Central memory CD4-positive, alpha-beta T cell (primary cell): ENCODE measurements at places on chromosomes 12 and 14.

- DNase-seq = no peak
These were observed 4.7 kb downstream of the FLRT2 start for GRCh38 chr14:85534458-85535293.

- no peak for DNase-seq
These were observed 70.4 kb downstream of the NRXN3 start for GRCh38 chr14:78240567-78240966.

DNA sequence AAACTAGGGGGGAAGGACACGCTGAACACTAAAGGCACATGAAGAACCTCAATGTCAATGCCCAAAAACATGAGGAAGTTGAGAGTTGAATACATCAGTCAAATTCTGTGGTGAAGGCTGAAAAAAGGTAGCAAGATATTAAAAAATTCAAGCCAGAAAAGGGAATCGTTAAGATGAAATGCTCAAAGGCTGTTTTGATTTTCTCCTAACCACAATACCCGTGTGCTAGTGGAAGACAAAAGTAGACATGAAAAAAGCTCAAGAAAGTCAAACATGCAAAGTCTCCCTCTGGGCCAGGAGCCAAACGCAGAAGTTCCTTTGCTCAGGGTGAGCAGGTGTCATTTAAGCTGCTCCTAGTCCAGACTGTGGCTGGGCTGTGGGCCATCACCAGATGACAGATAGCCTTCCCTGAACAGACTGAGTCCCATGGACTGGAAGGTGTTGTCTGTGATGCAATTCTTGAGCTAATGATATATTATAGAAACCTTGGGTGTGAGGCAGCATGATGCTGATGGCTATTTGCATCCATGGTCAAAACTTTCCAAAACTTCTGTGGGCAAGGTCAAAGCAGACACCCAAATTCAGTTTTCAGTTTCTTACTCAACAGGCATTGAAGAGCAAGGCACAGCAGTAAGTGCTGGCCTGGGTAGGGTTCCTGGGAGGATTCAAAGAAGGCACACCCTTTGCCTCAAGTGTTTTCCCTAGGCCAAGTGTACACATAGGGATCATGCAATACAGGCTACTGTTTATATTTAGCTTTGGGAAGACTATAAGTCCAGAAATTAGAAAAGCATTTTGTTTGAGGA, 81.6 kb downstream of the MYRFL start:
- DNase-seq = no peak

DNA sequence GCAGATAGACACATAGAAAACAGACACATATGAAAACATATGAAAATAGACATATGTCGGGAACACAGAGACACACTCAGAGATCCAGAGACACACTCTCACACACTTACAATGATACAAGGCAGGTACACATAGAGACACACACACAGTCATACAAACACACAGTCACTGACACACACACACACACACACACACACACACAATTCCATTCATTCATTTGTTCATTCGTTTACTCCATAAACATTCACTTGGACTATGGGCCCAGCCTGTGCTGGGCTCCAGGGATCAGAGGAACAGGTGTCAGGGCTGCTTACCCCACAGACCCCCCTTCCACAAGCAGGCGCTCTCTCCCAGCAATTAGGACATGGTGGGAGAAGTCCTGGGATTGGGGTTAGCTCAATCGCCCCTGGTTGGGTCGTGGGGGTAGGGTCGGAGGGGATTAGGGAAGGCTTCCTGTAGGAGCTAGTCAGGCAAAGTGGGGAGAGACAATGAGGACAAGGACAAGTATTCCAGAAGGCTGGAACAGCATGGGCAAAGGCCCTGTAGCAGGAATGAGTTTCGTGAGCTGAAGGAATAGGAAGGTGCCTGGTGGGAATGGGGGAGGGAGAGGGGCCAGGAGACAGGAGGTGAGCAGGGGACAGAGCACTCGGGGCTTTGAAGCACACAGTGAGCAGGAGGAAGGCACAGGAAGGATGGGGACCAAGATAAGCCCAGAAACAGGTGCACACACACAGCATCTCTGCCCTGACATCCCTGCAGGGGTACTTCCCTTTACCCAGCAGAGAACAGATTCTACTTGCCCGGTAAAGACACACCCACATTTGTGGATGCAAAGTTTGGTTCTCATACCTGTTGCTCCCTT, 6.5 kb downstream of the RASAL1 start:
- no peak for DNase-seq

DNA sequence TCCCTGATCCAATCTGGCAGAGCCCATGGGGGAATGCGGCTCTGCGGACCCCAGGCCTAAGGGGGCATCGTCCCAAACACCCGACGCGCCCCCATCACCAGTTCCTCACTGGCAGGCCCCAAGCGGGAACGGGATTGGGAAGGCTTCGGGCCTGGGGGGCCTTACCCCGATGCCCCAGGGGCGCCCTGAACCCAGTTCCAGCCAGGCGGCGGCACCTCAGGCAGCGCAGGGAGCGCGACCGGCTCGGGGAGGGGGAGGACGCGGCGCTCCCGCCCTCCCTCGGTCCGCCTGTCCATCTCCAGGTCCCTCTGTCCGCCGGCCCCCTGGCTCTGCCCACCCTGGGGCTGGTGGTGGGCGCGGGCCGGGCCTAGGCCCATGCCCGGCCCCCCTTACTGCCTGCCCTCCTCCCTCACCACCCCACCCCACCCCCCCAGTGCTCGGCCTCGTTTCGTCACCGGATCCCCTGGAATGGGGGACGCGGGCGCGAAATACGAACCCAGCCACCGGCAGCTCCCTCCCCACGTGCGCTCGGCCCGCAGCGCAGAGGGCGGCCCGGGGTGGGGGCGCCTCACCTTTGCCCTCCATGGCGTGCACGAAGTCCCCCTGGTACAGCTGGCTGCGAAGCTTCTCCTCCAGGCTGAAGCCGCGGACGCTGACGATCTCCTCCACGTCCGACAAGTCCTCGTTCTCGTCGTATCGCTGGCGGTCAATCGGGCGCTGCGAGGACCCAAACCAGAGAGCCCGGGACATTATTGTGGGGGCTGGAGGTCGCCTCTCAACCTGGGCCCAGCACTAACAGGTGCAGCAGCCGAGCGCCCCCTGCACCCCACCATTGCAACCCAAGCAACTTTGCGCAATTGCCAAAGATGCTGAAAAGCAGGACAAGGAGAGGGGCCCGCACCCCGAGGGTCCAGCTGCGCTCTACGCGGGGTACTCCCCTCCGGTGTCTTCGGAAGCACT, 2.3 kb downstream of the KDM2B start:
- peak; percentile 14 for DNase-seq

DNA sequence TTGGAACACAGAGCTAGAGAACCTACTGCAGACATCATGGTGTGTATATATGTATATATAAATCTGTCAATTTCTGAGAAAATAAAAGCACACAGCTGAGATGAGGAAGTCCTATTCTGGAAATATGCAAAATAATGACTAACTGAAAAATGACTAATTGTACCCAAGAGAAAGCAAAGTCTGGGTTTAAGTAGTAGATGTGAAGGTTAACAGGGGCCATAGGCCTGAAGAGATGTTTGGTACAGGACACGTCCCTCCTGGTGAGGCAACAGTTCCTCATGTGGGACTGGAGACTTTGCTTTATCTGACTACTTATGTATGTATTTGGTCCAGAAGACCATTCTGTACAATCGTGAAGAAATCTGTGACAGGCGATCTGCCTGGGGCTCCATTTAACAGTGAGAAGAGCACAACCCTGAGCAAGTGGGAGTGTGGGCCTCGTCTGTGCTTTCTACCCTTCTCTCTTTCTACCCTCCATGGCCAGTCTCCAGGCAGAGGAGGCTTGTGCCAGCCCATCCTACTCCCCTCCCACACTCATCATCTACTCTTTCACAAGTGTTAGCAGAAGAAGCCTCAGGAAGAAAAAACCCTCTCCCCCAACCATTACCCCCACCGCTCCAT, 67.5 kb downstream of the SLC41A2 start:
- DNase-seq = no peak

DNA sequence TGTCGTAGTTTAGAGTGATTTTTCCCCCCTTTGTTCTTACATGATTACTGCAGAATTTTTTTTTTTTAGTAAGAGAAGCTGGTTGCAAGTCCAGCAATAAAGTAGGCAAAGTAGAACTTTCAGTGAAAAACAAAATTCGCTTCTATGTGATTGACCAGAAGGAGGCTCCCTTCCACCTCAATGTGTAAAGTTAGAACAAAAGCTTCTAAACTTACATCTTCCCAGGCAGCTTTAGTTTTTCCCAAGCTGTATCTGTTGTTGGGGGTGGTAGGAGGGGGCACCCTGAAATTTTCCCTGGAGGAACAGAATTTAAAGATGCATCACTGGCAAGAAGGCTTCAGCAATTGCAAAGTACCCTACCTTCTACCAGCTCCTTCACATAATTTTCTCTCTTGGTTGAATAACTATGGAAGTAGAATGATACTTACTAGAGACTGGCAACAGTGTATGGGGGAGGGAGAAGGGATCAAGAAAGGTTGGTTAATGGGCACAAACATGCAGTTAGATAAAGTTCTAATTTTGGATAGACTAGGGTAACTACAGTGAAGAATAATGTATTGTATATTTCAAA, 87.3 kb upstream of the E2F7 start:
- no peak for DNase-seq

- no peak for DNase-seq
These were observed 136.9 kb downstream of the NUAK1 start for GRCh38 chr12:106001837-106002218.

- DNase-seq = no peak
These were observed 12.7 kb downstream of the SUSD6 start for GRCh38 chr14:69624136-69624535.

- DNase-seq = peak; percentile 72
These were observed at the start of gene TC2N for GRCh38 chr14:91867316-91867988. Gene TC2N, minus strand, starts transcription at chr14:91867536. Its CDS starts 53,767 bp downstream, at chr14:91813769.

- no peak for DNase-seq
These were observed 179.6 kb upstream of the NUDT4 start for GRCh38 chr12:93198086-93198485.

- DNase-seq = no peak
These were observed 133.6 kb downstream of the MED13L start for GRCh38 chr12:116143909-116144308.

DNA sequence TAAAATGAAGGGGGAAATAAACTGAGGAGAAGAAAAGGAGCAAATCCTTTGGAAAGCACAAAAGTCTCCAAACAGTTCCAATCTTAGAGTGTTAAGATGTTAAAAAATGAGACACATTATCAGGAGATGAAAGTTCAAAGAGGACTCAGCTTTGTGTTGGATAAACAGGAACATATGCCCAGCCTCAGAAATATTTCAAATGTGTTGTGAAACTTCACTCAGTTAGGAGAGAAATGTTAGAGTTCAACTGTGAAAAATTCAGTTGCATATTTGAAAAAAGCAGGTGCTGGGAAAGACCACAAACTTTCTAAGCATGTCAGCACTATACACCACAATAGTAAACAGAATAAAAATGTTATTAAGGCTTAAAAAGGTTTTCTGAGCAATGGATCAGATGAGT, 136.8 kb upstream of the PRKD1 start:
- no peak for DNase-seq

DNA sequence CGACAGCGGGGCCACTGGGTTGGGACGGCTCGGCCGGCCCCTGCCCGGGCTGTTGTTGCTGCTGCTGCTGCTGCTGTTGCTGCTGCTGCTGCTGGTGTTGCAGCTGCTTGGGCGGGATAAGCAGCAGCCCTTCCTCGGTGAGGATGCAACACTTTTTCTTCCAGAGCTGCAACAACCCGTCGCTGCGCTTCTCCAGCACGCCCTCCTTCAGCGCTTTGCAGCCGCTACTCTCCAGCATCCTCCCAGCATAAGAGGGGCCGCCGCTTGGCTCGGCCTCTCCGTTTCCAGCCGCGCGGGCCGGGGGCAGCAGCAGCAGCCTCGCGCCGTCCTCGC, 529 bp downstream of the PHLDA1 start:
- no peak for DNase-seq

DNA sequence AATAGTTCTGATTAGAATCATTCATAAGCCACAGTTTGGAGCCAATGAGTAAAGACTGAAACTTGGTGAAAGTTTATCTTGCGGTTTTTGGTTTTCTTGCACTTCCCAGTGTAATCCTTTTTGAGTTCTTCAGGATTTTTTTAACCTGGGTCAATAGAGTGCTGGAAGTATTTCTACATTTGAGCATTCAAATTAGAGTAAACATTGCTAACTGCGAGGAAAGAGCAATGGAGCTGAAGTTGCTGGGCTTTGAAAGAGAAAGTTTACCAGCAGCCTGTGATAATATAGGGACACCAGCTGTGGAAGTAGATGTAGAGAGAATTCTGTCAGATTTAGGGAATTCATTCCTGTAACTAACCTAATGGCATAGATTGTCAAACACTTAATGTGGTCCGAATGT, 30.3 kb downstream of the ANO6 start:
- no peak for DNase-seq

DNA sequence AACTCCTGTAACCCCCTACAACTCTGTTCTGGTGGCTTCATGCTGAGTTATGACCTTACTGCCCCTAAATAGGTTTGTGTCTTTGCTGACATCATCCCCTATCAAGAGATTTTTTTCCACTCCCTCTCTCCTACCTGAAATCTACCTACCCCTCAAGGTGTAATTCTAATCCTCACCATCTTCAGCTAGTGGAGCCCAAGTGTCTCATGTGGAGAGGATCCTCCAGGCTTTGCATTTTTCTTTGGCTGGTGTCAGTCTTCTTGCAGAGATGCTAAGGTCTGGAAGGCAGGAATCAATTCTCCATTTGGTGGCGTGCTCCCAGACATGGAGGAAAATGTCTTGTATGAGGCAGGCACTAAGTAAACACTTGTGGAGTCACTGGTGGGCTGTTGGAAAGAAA, 74.8 kb upstream of the PRMT8 start:
- DNase-seq = no peak

DNA sequence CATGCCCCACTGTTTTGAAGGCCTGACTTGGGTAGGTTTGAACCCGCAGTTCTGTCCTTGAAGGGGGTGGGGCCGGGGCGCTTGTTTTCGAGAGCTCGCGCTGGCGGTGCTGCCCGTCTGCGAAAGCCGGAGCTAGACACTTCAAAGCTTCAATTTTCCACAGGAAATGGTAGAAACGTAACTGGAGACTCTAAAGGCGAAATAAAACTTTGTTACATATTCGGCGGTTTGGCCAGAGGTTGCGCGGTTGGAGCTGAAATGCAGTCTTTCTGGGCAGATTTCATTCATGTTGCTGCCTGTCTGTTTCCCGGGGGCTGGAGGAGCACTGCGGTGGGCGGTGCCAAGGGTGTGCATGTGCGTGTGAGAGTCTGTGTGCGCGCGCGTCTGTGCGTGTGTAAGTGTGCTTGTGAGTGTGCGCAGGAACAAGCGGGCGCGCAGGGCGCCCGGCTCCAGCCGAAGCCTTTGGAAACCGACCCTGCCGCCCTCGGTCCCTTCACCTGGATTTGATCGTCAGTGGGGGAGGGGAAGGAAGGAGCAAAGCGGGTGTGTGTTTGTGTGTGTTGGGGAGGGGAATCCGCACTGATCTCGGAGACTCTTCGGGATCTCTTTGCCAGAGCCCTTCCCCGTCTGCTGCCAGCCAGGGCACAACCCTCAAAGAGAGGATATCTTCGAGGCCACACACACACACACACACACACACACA, 227.7 kb upstream of the CRY1 start:
- peak; percentile 88 for DNase-seq
